ENCODE measurements at places on chromosomes 3 and 15.

GRCh38 chr3:123568875-123569274 is 16.0 kb downstream of the HACD2 start:
- no peak for DNase-seq

DNA sequence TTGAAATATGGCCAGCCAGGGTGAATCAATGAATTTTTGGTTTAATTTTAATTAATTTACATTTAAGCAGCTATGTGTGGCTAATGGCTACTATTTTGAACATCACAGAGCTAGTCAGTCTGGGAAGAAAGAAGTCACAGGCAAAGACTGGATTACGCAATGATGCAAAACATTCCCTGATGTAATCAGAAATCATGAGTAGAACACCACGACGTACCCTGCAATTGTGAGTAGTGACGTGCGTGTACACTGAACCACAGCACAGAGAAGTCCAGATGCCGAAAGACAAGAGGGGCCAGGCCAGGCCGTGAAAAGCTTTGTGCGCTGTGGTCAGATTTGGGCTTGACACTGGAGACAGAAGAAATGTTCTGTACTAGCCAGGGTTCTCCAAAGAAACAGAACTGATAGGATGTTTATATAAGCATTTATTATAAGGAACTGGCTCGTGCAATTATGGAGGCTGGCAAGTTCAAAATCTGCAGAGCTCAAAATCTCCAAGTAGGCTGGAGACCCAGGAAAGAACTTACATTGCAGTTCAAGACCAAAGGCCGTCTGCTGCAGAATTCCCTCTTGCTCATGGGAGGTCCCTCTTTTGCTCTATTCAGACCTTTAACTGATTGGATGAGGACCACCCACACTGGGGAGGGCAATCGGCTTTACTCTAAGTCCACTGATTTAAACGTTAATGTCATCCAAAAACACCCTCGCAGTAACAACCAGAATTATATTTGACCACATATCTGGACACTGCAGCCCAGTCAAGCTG is 44.6 kb downstream of the SH3BP5 start:
- no peak for DNase-seq

- DNase-seq: no peak
Measured at GRCh38 chr3:29427266-29428103, 146.6 kb downstream of the RBMS3 start.

DNA sequence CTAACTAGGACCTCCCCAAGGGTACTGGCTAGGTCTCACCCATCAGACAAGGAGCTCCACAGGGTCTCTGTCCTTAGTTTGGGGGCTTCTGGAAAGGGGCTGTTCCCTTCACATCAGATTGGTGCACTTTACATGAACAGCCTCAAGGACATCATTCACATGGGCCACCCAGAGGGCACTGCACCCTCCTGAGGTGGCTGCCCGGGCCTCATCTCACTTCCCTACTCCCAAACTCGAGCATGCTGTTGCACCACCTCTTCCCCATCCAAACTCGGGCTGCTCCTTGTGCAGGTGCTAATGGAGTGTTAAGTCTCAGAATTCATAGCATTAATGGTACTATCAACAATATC is 48.1 kb downstream of the RAB11A start:
- DNase-seq: no peak

DNA sequence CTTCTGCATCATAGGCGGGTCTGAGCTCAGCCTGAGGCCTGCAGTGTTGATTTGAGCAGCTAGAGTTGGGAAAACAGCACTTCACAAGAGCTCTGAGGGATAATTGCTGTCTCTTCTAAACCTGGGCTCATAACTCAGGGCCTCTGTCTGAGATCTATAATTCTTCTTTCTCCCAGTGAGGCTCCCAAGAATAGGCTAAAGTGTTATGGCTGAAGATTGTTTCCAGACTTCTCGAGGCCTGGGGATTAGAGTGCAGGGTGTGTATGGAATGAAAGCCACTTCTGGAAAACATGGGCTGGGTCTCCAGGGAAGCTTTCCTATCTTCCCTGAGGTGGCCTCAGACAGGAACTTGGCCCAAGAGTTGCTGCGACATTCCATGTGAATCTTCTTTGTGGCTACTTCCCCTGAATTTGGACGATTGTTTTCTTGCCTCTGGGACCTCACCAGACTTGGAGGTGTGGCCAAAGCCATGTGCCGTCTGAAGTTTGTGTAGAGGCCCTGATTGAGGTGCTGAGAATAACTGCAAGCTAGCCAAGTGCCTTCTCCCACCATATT is 26.5 kb downstream of the MTMR14 start:
- no peak for DNase-seq

DNA sequence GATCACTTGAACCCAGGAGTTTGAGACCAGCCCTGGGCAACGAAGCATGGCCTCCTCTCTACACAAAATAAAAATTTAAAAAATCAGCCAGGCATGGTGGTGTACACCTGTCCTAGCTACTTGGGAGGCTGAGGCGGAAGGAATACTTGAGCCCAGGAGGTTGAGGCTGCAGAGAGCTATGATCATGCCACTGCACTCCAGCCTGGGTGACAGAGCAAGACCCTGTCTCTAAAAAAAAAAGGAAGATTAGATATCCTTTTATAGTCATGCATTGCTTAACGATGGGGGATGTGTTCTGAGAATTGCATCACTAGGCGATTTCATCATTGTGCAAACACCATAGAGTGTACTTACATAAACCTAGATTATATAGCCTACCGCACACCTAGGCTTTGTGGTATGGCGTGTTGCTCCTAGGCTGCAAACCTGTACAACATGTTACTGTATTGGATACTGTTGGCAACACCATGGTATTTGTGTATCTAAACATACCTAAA is 12.6 kb downstream of the ALAS1 start:
- no peak for DNase-seq

DNA sequence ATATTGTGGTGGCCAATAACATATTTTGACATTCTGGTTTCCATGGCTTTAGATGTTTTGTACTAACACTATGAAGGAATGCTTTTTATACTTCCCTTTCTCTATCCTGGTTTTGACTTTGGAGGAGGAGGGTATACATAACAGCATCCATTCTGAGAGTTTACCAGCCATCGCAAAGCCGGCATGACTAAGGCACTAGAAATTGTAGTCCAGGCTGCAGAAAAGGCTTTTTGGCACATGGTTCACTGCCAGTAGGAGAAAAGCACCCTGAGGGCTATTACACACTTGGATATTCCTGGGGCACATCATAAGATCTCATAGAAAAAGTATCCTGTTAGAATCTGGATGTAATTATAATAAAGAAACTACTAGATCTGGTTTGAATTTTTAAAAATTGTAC is 101.8 kb downstream of the STT3B start:
- DNase-seq: no peak

All from effector memory CD4-positive, alpha-beta T cell (primary cell).